Left kidney (tissue), 8 donors: ENCODE measurements at places on chromosomes 6 and 20.

- no peak for DNase-seq
These were observed 8.4 kb upstream of the EPB41L1 start for GRCh38 chr20:36145877-36146707.

GRCh38 chr6:31351033-31351380, 6.0 kb downstream of the HLA-B start:
- DNase-seq: no peak

DNA sequence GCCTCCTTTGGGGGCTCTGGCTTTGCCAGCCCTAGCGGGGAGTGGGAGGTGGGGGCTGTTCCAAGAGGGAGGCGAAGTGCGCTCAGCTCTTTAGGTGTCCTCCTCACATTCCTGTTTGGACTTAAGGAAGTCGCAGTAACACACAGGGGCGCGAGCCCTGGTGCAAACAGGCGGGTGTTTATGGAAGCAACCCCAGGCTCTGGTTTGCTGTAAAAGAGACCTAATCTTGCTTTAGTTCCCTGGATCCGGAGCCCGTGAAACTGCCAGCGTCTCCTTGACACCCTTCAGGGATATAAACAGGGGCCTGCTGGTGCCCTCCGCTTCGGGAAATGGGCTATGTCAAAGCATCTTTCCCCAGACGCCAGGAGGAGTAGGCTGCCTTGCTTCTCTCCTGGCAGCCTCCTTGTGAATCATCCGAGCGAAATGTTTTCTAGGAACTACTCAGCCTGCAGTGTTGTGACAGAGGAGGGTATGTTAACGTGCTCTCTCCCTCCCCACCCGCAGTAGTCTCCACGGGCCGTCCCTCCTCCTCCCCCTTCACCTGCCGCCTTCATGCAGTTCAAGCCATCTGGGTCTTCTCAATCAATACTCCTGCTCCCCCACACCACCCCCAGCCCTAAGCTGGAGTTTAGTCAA, 168.0 kb upstream of the LRFN2 start:
- DNase-seq: no peak

GRCh38 chr6:116373940-116374339, 3.2 kb downstream of the DSE start:
- DNase-seq: no peak

- DNase-seq: no peak
These were observed 28.0 kb downstream of the CAPN11 start for GRCh38 chr6:44186635-44187025.

DNA sequence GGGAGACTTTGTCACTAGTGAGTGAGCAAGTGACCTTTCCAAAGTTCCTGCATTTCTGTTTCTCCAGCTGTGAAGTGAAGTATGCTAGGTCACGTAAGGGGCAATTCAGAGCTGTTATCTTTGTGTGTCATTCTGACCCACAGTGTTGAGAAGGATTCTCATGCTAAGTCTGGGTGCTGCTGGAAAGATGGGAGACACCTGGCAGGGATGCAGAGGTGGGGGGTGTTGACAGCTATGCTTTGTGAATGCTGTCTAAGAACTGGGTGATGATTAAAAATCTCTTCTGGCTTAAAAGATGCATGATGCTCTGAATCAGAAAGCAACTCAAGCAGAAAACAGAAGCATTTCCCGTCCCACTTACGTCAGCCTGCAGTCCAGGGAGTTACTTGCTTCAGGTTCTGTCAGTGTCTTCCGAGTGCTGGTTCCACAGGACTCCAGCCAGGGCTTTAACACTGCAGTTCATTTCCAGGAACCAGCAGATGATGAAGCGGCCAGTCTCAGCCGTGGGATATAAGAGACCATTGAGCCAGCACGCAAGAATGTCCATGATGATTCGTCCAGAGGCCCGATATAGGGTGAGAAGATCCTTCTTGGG, 30.9 kb upstream of the ASXL1 start:
- DNase-seq: no peak

DNA sequence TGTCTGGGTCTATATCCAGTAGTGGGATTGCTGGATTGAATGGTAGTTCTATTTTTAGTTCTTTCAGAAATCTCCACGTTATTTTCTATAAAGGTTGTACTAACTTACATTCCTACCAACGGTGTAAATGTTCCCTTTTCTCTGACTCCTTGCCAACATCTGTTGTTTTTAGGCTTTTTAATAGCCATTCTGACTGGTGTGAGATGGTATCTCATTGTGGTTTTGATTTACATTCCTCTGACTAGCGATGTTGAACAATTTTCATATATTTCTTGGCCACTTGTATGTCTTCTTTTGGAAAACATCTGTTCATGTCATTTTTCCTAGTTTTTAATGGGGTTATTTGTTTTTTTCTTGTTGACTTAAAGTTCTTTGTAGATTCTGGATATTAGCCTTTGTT, 99.3 kb downstream of the BMP2 start:
- DNase-seq: no peak

DNA sequence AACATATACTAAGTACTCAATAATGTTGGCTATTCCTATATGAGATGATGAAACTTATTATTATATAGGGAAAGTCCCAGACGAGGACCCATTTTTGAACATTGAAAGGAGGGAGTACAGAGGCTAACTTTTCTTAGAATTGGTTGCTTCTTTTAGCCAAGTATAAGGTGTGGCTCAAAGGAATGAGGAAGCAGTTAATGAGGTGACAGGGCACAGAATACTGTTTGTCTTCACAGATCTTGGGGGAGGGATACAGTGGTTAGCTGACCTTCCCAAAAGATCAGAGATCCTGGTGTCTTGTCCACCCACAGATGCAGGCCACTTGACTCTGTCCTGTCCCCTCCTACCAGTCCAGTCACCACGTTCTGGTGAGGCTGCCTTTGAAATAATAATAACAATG, 67.8 kb upstream of the EPB41L1 start:
- DNase-seq: no peak

DNA sequence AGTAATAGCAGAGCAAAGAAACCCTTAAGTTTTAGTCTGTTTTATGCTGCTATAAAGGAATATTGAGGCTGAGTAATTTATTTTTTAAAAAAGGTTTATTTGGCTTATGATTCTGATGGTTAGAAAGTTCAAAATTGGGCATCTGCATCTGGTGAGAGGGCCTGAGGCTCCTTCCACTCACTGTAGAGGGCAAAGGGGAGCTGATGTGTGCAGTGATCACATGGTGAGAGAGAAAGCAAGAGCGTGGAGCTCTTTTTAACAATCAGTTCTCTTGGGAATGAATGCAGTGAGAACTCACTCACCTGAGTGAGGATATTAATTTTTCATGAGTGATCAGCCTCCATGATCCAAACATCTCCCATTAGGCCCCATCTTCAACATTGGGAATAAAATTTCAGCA, 36.4 kb upstream of the SAMD3 start:
- no peak for DNase-seq

DNA sequence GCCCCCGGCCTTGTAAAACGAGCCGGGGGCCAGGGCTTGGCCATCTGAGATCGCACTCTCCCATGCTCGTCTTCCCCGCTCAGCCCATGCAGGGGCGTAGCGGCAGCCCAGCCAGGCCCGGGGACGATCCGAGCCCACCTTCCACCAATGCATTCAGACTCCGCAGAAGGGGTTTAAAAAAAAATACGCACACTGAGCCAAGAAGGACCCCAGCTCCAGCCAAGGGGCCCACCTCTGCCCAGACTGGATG, 320 bp downstream of the GSTA4 start:
- no peak for DNase-seq
